ENCODE measurements at places on chromosomes 2 and 18.

DNA sequence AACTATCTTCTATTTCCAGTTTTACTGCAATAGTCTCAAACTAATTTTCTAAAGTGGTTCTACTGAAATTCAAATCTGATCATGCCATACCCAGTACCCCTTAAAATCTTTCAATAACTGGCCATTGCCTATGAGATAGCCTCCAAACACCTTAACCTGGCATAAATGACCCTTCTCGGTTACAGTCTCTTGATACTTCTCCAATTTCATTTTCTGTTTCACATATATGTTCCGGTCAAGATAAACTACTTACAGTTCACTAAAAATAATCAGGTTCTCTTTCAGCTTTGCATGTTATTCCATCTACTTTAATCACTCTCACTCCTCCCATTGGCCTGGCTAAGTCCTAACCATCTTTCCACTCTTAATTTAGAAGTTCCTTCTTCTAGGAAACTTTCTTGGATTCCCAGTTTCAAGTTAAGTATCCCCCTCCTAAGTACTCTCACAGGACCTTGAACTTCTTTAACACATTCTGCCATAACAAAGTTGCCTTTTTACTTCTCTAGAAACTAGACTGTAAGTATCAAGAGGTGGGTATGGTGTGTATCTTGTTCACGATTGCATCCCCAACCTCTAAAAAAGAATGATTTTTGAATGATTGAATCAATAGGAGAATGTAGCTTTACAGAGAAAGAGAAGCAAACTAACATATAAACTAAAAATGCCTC is 110.2 kb upstream of the RBBP8 start:
- no peak for DNase-seq

DNA sequence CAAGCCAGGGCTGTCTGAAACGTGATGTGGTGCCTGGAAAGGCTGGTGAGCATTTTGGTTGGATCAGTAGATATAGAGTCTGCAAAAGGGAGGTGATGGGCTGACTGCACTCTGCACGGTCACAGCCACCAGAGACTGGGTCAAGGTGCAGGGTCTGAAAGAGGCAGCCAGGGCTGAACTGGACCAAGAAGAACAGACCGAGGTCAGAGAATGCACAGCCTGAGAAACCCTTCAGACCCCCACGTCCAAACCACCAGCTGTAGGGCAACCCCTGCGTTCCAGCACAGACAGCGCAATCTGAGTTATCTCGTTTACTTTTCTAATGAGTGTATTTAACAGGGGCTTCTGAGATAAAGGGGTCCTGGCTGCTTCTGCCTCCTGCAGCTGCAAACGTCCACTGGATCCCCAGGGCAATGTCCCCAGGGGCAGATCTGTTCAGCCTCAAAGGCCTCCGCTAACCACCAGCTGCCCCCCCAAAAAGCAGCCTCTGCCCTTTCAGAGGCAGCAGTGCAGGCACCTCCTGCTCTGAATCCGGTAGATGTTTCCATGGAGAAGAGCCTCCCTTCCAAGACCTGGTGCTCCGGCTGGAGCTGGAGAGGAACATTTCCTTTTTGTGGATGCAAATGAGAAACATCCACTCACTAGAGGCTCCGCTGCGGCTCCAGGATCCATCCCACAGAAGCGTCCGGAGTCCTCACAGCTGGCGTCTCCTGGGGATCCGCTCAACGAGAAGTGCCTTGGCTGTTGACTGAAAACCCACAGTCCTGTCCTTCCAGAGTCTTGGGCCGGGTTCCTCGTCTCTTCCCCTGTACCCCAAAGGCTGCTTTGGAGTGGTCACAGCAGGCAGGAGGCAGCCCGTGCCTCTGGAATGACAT is 970 bp upstream of the KCNG2 start:
- no peak for DNase-seq

- DNase-seq, result no peak
Measured at GRCh38 chr2:223501641-223502040, 100.5 kb downstream of the SCG2 start.

GRCh38 chr2:153268941-153269461 is 209.6 kb downstream of the RPRM start:
- no peak for DNase-seq

DNA sequence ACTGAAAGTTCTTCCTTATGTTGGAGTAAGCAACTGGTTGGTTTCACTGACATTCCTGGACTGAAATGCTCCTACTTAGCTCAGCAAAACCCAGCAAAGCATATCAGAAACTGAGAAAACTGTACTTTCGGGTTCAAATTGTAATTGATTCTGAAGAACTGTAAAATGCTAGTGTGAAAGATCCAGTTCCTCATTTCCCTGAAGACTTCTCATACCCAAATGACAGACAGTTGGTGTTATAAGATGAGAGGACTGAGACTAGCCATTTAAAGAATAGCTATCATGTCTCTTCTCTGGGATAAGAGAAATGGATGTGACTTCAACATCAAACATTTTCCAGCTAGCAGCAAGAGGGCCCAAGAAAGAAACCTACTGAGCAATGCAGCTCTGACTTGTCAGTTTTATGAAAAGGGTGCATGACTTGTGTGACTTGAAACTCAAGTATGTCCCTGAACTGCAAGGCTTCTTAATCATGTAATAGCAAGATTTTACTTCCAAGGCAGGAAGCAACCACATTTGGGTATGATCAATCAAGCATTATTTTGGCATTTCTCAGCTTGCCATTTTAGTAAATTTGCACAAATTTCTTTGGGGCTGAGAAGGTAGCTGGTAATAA is 420.3 kb upstream of the MMADHC start:
- no peak for DNase-seq

- DNase-seq, result no peak
Measured at GRCh38 chr2:72085036-72085435, 62.6 kb downstream of the CYP26B1 start.

GRCh38 chr18:68992719-68993482 is 195.0 kb downstream of the CCDC102B start:
- no peak for DNase-seq

- no peak for DNase-seq
Measured at GRCh38 chr2:19933351-19933981, 31.7 kb upstream of the TTC32 start.

- no peak for DNase-seq
Measured at GRCh38 chr2:52639692-52640091, 1127.9 kb upstream of the CHAC2 start.

DNA sequence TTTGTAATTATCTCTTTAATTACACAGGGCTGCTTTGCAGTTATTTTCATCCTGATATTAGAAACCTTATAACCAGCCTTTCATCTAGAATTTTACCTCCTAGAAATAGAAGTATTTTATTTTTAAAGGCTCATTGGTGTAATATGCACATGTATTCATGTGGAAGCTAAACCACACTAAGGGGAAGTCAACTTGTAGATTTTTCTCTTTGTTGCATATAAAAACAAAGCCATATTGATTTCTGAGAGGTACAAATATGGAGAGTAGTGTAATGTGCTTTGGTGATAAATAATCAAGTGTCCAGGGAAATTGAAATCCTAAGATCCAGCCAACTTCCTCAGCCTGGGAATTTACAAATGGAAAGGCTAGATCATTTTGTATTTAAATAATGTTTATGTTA is 301.2 kb downstream of the LRATD1 start:
- no peak for DNase-seq

Measured in renal cortex interstitium (tissue), 15 donors.